ENCODE measurements at places on chromosomes 2 and 18.
A peak's percentile ranks its signal among the peaks of the same experiment; 100 is the strongest.

DNA sequence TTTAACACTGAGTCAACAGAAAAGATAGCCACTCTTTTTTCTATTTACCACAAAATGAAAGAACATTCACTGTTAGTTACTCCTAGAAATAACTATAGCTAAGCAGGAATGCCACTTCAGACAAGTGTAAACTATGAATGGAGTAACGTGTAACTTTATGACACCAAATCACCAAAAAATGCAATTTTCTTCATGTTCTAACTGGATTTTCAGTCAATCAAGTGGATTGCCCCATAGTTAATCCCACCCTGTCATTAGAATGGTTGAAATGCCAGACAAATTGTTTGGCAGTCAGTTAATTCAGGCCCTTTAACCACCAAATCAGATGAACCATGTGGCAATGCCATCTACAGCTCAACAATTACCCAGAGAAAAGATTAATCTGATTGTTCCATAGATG, 9.9 kb downstream of the EPHA4 start:
- no peak for DNase-seq

GRCh38 chr2:26946841-26947784, 23.3 kb upstream of the MAPRE3 start:
- DNase-seq = peak; percentile 10

DNA sequence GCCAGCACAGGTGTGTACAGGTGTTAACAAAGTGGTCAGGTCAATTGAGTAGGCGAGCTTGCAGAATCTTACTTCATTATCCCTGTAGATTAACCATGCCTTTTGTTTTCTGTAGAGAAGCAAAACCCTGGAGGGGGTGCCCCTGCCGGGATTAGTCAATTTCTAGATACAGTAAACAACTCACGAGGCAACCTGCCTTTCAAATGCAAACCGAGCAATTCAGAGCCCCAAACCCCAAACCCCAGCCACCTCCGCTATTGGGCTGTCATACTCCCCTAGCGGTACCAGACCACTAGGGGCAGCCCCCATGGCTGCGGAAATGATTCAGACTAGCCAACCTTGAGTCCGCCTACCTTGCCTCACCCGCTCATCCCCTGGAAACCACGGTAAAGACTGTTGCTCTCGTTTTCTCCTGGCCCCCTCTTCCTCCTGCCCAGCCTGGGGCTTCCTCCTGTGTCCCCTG, 61.4 kb upstream of the KIF5C start:
- DNase-seq = no peak

- DNase-seq = no peak
These were observed 727.6 kb upstream of the ID2 start for GRCh38 chr2:7954234-7954633.

DNA sequence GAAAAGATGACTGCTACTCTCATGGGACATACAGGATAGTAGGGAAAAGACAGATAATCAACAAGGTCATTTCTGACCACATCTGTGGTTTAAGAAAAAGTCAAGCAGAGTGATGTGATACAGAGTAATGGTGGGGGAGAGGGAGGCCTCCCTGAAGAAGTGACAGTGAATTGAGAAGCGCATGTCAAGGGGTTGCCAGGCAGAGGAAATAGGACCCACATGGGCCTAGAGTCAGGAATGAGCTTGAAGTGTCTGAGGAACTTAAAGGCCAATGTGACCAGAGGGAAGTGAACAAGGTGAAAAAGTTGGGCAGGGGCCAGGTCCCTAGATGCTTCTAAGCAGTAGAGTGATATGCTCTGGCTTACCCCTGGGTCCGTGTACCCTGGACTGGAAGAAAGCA, 113.5 kb upstream of the PPP1CB start:
- DNase-seq = no peak

GRCh38 chr2:29423061-29423666, 307.9 kb downstream of the CLIP4 start:
- no peak for DNase-seq

DNA sequence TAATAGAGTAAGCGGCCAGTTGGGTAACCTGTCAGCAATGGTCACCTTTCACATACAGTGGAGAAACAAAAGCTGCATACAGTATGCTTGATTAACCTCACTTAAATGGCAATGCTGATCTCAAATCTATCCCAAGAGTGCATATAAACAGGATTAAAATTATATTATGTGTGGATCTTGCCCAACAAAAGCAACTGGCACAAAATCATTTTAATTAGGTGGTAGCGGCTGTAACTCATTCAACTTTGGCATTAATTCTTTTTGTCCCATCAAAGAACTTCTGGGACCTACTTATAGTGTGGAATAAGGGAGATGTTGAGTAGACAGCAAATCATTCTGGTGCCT, 167.8 kb upstream of the VRK2 start:
- DNase-seq = no peak

- no peak for DNase-seq
These were observed 121.2 kb downstream of the CAPN13 start for GRCh38 chr2:30686000-30686399.

GRCh38 chr2:17271416-17271815, 246.8 kb downstream of the RAD51AP2 start:
- no peak for DNase-seq

DNA sequence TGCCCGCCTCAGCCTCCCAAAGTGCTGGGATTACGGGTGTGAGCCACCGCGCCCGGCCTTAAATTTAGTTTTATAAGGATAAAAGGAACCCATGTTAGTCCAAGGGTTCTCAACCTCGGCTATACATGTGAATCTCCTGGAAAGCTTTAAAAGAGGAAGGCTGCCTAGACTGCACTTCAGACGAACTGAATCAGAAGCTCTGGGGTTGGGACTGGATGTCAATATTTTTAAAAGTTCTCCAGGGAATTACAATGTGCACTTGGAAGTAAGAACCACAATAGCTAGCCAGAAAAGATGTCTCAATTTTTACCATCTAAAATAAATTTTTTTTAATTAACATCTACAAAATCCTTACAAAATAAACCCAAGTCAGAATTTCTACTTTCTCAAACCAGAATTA, 10.1 kb downstream of the LMAN2L start:
- no peak for DNase-seq

- DNase-seq = no peak
These were observed 24.5 kb upstream of the RAPH1 start for GRCh38 chr2:203559641-203560040.

DNA sequence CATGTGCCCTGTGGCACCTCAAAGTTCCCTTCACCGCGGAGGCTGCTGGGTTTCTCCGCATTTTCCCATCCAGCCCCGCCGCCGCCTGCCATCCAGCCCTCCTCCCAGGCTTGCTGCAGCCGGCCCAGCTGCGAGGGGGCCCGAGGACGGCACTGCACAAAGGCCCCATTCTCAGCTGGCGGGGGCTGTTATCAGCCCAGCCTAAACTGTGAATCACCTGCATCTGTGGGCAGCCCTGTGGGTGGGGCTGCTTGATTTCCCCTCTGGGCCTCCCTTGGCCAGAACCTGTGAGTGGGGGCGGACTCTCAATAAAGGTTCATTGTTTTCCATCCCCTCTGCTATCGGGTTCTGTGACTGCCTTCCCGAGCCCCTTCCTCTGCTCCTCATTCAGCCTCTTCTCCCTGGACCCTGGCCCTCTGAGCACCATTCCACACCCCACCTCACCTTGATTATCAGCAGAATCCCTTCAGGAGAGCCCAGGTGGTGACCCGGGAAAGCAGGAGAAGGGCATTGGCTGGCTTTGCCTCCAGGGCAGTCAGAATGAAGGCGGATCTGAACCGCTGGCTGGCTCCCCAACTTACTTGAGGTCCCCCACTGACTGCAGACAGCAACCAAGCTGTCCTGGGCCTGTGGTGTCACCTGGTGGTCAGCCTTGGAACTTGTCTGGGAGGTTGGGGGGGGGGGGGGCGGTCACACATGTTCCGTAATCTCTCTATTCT, 204.5 kb downstream of the ZFP36L2 start:
- peak; percentile 71 for DNase-seq

DNA sequence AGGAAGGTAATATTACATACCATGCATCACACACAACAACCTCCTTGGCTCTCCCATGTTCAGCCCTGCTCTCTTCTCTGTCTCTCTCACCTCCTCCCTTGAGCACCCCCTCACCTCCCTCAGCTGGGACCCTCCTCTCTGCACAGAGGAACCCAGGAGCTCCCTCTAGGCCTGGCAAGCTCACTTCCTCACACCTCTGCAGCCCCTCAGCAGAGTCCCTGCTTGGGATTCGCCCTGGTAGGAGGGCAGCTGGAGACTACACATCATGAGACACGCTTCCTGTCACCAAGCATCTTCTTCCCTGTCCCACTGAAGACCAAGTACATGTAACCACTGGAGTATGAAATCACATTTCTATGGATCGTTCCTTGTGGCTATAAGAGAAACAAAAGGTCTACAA, 51.0 kb downstream of the ADD2 start:
- DNase-seq = no peak

- DNase-seq = peak; percentile 60
These were observed 19.1 kb upstream of the SLC20A1 start for GRCh38 chr2:112626604-112627059.

GRCh38 chr2:21261591-21261990, 137.8 kb downstream of the TDRD15 start:
- DNase-seq = no peak

DNA sequence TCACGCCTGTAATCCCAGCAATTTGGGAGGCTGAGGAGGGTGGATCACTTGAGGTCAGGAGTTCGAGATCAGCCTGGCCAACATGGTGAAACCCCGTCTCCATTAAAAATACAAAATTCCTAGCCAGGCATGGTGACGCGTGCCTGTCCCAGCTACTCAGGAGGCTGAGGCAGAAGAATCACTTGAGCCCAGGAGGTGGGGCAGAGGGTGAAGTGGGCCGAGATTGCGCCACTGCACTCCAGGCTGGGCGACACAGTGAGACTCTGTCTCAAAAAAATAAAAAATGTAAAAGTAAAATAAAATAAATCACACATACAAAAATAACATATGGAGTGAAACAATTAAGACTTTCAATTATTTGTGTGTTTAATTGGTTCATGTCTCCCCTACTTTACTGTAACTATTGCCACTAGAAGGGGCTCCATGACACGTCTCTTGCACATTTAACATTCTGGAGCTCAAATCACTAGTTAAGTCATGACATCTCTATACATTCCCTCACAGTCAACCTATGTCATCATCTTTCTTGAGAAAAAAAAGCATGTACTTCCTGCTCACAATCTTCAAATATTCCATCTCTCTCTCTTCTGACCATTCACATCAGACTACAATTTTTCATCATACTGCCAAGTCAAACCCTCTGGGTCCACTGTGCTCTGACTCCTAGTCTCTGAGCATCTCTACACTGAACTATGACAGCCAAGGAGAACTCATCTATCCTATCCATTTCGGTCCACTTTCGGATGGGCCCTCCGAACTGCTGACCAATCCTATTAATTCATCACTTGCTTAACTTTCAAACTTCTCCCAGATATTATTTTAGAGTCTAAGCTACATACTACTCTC, 6.7 kb downstream of the GFPT1 start:
- no peak for DNase-seq

GRCh38 chr2:211157211-211157610, 600.8 kb downstream of the CPS1 start:
- DNase-seq = no peak

DNA sequence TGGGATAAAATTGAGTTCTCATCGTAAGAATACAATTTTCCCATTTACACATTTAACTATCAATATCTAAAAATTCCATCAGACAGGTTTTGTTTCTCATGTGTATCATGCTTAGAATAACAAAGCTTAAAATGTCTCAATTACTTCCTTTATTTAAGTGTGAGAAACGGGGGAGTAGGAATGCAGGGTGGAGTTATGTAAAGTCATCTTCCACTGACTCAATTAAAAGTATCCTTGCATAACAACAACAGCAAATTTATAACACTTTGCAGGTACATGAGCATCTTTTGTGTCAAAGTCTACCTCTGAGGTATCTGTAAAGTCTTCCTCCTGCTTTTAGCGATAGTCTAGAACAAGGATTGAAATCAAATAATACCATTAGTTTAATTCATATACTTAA, 327.1 kb downstream of the EPHA4 start:
- DNase-seq = no peak

- no peak for DNase-seq
These were observed 30.3 kb downstream of the DNAH6 start for GRCh38 chr2:84546551-84546950.

GRCh38 chr18:76805221-76805620, 17.1 kb upstream of the ZNF236 start:
- DNase-seq = no peak

DNA sequence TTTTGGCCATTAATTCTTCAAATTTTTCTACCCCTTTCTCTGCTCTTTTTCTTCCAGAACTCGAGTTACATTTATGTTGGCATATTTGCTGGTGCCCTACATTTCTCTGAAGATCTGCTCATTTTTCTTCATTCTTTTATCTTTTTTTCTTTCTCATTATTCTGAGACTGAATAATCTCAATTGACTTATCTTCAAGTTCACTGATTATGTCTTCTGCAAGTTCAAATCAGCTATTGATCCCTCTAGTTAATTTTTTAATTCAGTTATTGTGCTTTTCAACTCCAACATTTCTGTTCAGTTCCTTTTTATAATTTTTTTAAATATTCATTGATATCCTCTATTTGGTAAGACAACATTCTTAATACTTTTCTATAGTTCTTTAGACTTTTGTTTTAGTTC, 3.2 kb downstream of the CFAP210 start:
- no peak for DNase-seq

DNA sequence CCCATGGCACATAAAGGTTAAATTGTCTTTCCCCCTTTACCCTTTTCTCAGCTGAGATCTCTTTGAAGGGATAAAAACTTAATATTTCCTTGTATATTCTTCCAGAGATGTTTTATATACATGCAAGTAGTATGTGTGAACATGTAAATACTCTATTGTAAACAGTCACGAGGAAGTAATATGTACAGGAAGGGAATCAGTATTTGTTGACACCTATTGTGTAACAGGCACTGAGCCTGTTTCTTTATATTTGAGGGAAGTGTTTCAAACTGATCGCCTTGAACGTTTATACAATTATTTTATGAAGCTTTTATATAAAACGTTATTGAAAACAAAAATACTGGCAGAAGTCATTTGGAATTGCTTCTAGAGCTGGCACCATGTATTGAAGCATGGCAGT, 13.2 kb downstream of the RALBP1 start:
- DNase-seq = no peak

DNA sequence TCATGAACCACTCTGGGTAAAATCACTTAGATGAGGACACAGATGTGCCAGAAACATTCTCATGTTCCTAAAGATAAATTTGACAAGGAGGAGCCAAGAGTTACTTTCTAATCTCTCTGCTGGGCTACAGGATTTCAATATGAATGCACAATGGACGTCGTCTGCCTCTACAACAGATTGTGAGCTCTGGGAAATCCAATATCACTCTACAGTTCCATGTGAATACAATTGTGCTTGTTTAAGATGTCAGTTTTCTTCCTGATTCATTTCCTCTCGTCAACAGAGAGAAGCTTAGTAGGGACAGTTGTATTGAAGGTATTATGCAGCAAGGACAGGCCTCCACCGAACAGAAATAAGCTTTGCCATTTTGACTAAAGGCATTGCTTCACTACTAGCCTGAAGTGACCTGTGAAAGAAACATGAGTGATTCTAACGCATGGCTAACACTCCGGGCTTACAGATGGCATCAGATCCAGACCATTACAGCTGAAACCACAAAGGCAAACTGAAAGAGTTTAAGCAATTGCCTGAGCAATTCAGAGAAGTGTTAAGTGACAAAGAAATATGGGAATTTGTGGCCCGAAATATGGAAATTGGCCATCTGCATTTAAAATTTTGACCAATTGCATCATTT, 1591.5 kb downstream of the LRP1B start:
- no peak for DNase-seq

All from hippocampal formation (tissue), 2 donors.